Gastrocnemius medialis (tissue), 4 donors: ENCODE measurements at places on chromosomes 16 and 17.

- DNase-seq, result no peak
Measured at GRCh38 chr16:2530629-2531318, 434 bp downstream of the CEMP1 start.

GRCh38 chr17:3471599-3471998 lies at the start of gene SPATA22:
Gene SPATA22 (minus strand): TSS chr17:3471819. CDS start chr17:3469325, 2,494 bp downstream.
- no peak for DNase-seq

DNA sequence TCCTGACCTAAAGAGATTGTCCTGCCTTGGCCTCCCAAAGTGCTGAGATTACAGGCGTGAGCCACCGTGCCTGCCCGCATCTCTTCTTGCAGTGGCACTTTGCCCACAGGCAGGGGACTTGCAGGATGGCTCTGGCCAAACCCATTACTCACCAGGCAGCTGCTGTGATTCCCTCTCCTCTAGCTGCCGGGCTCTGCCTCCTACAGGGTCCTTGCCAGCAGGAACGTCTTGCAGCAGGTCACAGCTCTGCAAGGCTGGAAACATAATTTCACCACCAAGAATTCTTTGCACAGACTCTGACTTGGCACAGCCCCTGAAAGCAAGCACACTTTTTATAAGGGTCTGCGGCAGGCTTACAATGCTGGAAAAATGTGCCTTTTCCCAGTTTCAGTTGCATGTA lies 20.3 kb downstream of the COX4I1 start:
- no peak for DNase-seq

DNA sequence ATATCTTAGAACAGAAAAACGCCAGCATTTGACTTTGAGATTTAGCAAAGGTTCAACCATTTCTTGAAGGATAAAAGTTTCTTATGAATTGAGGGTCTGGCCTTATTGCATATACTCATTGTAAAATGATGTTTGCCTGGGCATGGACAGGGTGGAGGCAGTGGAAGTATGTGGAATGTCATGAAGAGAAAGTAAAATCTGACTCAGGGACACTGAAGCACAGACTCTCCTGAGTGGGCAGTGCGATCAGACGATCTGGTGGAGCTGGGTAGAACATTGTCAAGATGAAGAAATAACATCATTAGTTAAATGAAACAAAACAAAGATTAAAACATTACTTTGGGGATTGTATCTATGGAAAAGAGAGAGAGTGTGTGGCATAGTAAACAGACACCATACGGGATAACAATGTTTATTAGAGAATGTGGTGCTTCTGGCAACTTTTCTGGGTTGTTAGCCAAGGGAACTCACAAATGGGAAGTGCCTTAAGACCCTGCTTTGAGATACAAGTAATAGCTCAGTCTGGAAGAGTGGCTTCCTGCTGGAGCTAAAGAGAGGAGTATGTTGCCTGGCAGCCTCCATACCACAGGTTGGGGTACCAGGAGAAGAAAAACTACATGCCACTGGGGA lies 4.4 kb downstream of the MAP3K3 start:
- no peak for DNase-seq

- DNase-seq, result no peak
Measured at GRCh38 chr16:85381738-85382592, 231.2 kb upstream of the GSE1 start.

GRCh38 chr16:28923231-28923587 lies 1.8 kb downstream of the RABEP2 start:
- DNase-seq, result no peak

DNA sequence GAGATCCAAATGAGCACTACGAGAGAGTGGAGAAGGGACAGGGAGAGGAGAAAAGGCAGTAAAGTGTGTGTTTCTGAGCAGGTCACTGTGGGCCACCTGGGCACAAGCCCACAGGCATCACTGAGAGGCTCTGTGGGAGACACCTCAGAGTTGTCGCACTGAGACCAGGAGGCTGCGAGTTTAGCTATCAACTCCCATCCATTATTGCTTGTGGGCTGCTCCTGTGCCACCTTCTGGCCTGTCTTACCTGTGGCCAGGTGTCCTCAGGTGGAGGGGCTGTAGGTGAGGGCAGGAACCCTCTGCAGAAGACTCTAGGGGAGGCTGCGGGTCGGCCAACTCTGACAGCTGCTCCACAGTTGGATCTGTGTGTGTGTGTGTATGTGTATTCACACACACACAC lies 2.5 kb upstream of the PRR29 start:
- DNase-seq, result no peak

- DNase-seq, result no peak
Measured at GRCh38 chr16:72171236-72171635, 719 bp downstream of the PMFBP1 start.

DNA sequence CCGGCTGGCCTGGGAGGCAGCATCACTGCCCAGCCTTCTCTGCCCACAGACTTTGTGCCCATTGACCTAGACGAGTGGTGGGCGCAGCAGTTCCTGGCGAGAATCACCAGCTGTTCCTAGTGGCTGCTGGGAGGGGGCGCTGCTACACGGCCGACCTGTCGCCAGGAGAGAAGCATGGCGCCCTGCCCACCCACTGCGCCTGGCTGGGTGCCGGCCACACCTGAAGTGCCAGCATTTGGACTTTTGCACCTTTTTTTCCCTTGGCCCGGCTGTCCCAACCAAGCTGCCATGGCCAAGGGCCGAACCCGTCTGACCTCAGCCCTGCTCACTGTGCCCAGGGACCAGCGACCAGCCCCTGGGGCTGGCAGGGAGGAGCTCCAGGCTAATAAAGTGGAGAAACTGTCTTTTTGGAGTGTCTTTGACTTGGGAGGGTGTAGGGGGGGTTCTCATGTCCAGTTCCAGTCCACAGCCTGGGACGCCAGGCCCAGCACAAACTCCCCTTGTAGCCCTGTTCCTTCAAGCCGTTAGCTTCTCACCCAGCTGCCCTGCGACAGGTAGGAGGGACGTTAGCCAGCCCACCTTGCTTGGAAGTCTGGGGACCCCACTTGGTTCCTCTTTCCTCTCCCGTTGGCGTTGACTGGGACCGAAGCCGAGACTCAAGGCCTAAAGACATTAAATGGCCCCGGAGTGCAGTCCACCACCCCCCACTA lies 939 bp upstream of the WDR90 start:
- peak; percentile 64 for DNase-seq

- no peak for DNase-seq
Measured at GRCh38 chr16:10620120-10620519, 39.7 kb upstream of the EMP2 start.

- DNase-seq, result no peak
Measured at GRCh38 chr16:59210955-59211541, 476.9 kb upstream of the GOT2 start.

- DNase-seq, result no peak
Measured at GRCh38 chr17:73877962-73878361, 233.7 kb upstream of the SDK2 start.

- peak; percentile 93 for DNase-seq
Measured at GRCh38 chr16:3234857-3235561, at the start of gene ZNF200. Gene ZNF200 (minus strand): TSS chr16:3235158. CDS start chr16:3233755, 1,403 bp downstream.

DNA sequence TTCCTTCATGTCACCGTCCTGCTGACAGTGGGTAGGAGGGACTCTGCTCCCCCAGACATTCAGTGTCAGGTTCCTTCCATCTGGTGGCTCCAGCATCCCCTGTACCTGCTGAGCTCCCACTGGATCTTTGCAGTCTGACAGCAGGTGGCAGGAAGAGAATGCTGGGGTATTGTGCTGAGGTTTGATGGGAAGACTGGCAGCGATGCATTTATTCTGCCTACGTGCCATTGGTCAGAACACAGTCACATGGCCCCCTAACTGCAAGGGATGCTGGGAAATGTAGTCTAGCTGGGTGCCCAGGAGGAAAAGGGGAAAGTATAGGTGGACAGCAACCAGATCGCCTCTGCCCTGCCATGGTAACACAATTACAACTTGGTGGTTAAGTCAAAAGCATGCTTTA lies 44.4 kb downstream of the IRX3 start:
- no peak for DNase-seq

- no peak for DNase-seq
Measured at GRCh38 chr17:81402981-81403467, 7.8 kb downstream of the BAHCC1 start.

DNA sequence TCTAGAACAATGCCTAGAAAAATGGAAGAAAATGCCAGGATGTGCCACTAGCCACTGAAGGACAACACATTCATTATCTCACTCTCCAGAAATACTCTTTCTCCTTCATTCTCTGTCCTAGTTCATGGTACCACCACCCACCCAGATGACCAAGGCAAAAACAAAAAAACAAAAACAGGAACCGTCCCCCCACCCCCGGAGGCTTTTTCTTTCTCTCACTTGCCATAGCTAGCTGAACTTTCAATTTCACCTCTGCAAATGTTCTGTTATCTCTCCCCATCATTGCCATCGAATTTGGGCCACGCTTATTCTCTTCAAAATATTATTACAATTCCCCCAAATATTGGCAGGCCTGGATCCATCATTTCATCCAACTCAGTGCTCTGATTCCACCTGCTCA lies 49.0 kb downstream of the SOX9 start:
- DNase-seq, result no peak

- no peak for DNase-seq
Measured at GRCh38 chr17:28599311-28600184, 723 bp upstream of the SPAG5 start.

- DNase-seq, result no peak
Measured at GRCh38 chr17:15332338-15332737, 9.1 kb downstream of the TEKT3 start.

DNA sequence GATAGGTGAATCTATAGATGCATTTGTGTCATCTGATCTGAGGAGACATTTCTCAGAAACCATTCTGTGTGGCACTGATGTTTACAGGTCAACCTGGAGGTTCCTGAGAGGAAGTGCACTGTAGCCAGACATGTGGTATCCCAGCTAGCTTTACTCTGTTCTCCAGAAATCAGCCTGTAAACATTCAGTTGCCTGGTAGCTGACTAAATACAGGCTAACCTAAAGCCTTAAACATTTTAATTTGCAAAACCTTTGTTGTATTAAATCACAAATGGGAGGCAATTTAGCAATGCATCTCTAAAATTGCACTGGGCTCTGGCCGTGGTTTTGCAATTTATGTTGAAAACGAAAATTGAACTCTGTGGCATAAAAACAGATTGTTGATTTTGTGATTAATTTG lies 207.6 kb downstream of the FTO start:
- DNase-seq, result no peak

GRCh38 chr16:77775911-77776909 lies 12.2 kb upstream of the VAT1L start:
- DNase-seq, result no peak

DNA sequence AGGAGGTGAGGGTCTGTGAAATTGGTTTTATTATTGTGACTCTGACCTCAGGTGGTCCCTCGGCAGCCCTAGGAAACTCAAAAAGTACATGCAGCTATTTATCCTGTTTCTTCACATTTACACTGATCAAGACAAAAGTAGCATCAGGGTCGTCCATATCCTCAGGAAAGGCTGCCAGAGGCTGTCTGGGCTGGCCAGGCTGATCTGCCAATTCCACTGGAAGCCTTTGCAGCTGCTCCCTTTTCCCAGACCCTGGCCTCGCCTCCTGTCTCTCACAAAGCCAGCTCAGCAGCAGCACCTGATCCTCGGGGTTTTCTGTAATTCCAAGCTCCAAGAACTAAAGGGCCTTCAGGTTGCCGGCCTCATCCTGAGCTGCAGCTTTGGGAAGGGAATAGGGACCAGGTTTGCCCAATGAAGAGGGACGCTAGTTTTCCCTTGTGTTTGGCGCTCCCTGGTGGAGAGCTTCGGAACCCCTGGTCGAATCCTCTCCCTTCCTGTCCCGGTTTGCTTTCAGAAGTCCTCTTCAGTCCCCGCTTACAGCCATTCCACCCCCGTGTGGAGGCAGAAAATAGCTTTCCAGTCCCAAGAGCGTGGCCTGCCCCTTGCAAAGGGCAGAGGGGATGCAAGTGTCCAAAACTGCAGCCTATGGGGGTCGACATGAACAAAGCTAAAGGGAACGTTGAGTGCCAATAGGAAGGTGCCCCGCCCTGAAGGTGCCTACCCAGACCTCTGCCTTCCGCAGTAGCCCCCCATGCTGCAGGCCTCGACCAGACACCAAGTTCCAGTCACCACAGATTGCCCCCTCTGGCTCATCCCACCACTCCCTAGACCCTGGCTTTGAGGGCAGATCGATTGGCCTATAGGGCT lies 13.4 kb downstream of the MFSD6L start:
- peak; percentile 14 for DNase-seq

DNA sequence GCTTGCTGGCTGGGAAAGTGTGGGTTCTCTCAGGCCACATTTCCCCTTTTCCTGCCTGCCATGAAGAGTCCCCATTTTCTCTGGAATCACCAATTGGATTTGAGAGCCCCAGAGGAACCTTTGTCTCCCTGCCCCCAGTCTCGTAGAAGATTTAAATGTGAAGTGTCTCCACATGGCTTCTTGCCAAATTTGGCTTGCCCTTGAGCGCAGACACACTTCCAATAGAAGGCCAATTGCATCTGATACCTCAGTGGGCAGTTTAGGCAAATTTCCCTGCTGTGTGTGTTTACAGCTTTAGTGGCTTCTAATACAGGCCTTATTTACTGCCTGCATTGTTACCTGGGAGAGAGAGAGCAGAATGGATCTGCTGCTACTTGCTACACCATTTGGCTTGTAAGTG lies 29.7 kb downstream of the CDK5R1 start:
- DNase-seq, result no peak

GRCh38 chr17:17700251-17700969 lies 19.2 kb downstream of the RAI1 start:
- no peak for DNase-seq

GRCh38 chr16:85261204-85261603 lies 148.9 kb upstream of the CIBAR2 start:
- no peak for DNase-seq

- no peak for DNase-seq
Measured at GRCh38 chr17:44933824-44934744, 13.5 kb downstream of the KIF18B start.

- no peak for DNase-seq
Measured at GRCh38 chr17:39461926-39462569, 762 bp downstream of the CDK12 start.
